ENCODE measurements at places on chromosomes 4 and X. TPM values are rescaled to one million over a fixed set of nuclear protein-coding genes. Genes with fewer than 3 reads are reported as not detected.

The SLC2A9 gene
- 3.9 TPM for total RNA-seq

The CT45A10 gene
- not detected for total RNA-seq

The GPM6B gene
- total RNA-seq, result 24.9 TPM

The FGFR3 gene
- 0.83 TPM for total RNA-seq

The NCAPG gene
- total RNA-seq, result under 0.01 TPM

The LUZP4 gene
- total RNA-seq, result not detected

The GABRA4 gene
- total RNA-seq, result not detected

The ADGRL3 gene
- 6.9 TPM for total RNA-seq
